ENCODE measurements at places on chromosomes 12 and 14.

- no peak for DNase-seq
These were observed 225.0 kb upstream of the GRIP1 start for GRCh38 chr12:66903782-66904396.

- no peak for DNase-seq
These were observed 17.9 kb downstream of the KRT76 start for GRCh38 chr12:52759218-52759617.

DNA sequence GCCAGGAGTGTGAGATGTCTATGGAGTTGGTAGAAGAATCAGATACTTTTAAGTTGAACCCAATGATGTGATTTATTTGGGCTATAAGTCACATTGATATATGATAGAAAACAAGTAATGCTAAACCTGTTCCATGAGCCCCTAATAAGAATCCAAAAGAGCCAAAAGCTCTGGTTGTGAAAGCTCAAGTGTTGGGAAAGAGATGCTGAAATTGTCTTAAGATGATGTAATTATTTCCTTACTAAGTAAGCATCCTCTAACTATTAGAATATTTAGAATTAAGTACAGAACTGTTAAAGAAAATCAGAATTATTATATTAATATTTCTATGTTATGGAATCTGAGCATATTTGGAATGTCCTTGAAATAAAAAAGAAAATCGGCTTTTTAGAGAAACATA, 17.6 kb upstream of the SLC2A13 start:
- DNase-seq = no peak

DNA sequence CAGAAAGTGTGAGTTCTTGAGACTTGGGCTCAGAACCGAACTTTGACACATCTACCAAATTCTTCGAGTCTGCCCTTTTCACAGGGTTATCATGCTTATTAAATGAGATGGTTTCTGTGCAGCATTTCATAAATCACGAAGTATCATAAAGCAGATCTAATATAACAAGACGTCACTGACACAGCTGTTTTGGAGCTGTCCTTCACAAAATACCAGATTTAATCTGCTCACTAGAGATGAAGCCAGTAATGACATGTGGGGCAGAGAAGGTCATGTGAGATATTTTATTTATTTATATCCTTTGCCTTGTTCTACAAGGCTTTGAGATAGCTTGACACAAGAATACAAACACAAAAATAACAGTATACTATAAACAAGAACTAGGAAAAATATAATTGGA, 127.0 kb downstream of the RPAP3 start:
- DNase-seq = no peak

GRCh38 chr12:110917961-110918360, 2.4 kb downstream of the MYL2 start:
- no peak for DNase-seq

DNA sequence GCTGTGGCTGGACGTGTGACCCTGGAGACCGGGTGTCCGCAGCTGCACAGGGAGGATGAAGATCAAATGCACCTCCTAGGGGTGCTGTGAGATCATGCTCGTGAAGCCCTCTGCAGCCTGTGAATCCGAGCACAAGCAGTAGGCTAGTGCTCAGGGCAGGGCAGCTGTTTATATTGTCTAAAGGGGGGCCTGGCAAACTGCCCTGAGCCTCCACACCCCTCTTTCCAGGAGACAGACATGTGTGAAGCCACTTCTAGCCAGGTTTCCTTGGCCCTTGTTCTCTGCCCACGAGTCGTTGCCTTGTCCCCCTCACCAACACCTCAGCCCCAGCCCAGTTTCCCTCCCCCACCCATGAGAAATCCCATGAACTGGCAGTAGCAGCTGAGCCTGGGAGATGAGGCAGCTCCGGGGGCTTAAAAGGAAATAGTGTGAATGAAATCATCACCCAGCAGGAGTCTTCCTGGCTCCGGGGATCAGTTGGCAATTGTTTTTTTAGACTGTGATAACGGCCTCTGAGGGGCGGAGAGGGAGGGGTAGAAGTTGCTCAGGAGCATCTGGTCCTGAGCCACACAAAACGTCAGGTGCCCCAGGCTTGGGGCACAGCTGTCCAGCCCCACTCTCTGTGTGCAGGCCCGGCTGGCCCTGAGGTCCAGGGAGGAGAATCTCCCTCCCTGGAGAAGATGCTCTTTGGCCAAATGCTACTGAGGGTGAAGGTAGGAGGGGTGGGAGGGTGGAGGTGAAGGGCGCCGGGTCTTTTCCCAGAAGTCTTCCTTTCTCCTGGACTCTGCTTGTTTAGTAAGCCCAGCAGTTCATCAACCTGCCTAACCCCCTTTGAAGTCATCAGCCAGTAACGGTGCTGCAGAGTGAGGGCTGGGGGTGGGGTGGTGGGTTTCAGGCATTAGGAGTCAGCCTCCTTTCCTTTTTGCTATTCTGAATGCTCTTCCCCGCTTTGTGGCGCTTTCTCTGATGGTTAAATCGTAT, 4.0 kb downstream of the FGF6 start:
- no peak for DNase-seq

DNA sequence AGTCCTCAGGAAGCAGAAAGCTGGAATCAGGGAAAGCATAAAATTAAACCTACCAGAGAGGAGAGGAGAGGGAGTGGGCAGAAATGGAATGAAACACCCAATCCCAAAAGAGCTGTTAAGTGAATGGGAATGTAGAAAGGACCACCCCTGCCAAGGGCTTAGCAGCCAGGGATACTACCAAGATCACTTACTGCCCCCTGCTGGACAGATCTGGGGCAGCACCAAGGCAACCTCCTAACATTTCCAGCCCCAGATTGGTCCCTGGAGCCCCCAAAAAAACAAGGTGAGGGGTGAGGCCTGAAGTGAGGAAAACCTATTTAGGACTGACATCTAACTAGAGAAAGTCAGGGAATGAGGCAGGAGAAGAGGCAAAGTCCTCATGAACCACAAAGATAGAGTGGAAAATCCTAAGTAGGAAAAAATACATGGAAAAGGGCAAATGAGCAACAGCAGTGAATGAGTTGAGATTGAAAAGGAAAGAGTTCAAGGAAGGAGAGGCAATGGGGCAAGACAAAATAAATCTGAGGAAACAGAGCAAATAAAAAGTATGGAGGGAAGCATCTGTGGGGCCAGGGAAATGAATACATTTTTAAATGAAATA, 11.2 kb upstream of the FKBP11 start:
- peak; percentile 81 for DNase-seq

GRCh38 chr12:39252628-39253027, 190.3 kb downstream of the KIF21A start:
- no peak for DNase-seq

GRCh38 chr14:35047976-35048513, 2.0 kb downstream of the FAM177A1 start:
- DNase-seq = no peak

GRCh38 chr12:70398862-70399261, 32.8 kb downstream of the KCNMB4 start:
- DNase-seq = no peak

DNA sequence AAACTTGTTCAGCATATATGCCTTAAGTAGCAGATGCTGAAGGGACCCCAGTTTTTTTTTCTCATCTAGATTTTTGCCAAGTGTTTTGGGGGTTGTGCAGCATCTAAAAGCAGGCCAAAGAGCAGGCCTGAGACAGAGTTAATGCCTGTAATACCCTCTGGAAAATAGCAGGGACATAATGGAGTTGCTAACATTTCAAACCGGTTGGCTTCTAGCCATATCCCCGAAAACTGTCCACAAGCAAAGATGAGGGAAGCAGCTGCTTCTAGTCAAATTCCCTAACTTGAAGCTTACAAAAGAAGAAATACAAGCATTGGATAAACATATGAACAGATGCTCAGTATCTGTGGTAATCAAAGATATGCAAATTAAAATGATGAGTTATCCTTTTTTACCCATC, 52.1 kb upstream of the AEBP2 start:
- no peak for DNase-seq
